ENCODE measurements at places on chromosomes 2 and 18.

DNA sequence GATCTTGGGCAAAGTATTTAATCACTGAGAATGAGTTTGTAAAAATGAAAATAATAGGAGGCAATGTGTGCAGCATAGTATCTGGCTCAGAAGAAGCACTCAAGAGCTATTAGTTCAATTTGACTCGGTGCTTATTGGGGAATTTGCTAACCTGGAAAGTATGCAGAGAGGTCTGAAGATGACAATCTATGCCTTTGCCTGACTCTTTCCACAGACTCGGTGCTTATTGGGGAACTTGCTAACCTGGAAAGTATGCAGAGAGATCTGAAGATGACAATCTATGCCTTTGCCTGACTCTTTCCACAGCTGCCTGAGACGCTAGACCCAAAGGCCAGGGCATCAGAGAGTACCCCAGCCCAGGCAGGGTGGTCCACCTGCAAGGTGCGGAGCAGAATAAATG is 12.2 kb upstream of the SH3BP4 start:
- no peak for DNase-seq

GRCh38 chr2:102435741-102436140 is 12.8 kb downstream of the IL18RAP start:
- no peak for DNase-seq

DNA sequence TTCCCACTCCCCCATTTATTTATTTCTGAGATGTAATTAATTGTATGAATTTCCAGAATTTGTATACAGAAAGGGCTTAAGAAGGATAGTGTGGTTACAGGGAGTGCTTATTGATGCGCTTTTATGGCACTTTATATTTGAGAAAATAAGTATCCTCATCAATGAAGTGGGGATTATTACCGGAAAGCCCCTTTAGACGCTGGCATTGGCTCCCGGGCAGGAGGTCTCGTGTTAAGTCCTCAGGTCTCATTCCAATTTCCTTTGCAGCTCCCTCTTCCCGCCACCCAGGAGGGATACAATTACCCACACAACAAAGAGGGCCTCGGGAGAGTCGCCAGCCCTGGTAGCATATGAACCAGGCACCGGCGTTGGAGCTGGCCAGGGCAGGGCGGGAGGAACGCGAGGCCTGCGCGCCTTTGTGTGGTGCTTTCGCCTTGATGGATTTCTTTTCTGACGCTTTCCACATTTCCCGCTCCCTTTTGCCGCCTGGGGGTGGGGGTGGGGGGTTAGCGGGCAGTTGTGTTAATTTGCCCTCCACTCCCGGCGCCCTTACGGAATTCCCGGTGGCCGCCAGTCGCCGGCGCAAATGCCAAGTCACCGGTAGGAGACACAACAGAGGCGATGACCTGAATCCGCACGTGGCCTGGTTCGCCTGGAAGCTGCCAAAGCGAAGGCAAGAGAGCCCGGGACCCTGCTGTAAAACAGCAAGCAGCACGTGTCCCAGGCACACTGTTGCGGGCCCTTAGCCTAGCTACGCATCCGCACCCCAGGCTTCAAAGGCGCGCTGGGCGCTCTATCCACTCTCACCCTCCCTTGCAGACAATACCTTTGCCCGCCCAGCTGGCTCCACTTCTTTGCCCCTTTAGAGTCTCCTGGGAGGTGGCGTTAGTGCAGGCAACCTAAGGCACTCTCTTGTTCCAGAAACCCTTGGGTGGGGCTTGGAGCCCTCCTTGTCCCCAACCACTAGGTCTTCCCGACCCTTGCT is 3.3 kb downstream of the GAD1 start:
- DNase-seq = no peak

- no peak for DNase-seq
Measured at GRCh38 chr18:11125492-11126315, 23.7 kb downstream of the PIEZO2 start.
